Hepatocyte (in vitro differentiated cells): ENCODE measurements at places on chromosomes 5 and 9. TPM values are rescaled to one million over a fixed set of nuclear protein-coding genes. Genes with fewer than 3 reads are reported as not detected.

GRCh38 chr5:88872971-88873370, 10.0 kb downstream of the MEF2C start:
- DNase-seq: no peak
- no peaks in the 10 kb centered on the region for H3K36me3 ChIP-seq
- H3K4me1 ChIP-seq: no peaks in the 10 kb centered on the region

DNA sequence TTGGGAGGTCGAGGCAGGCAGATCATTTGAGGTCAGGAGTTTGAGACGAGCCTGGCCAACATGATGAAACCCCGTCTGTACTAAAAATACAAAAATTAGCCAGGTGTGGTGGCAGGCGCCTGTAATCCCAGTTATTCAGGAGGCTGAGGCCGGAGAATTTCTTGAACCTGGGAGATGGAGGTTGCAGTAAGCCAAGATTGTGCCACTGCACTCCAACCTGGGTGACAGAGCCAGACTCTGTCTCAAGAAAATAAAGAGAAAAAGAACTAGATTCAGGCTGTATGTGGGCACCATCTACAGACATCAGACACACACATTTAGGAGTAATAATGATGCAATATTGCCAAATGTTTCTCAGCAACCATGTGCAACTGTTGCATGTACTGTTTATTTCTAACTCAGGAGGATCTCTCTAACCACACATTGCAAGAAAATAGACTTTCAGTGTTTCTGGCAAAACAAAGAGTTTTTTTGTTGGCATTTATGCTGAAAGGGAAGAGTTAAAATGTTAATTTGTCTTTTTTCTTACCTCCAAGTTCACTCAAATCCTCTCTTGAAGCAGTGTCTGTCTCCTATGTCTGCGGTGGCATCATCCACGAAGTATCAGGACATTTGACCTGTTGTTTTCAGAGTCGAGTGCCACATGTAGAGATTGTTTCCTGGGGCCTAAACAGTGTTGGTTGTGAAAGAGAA, 5.1 kb upstream of the ORM1 start:
- H3K4me1 ChIP-seq: peaks cover 3% of the 10 kb centered on the region
- H3K4me3 ChIP-seq: no peak overlapping the region
- no peak for DNase-seq
- H3K27ac ChIP-seq: peak overlapping the region; percentile 48
- no peaks in the 10 kb centered on the region for H3K36me3 ChIP-seq

DNA sequence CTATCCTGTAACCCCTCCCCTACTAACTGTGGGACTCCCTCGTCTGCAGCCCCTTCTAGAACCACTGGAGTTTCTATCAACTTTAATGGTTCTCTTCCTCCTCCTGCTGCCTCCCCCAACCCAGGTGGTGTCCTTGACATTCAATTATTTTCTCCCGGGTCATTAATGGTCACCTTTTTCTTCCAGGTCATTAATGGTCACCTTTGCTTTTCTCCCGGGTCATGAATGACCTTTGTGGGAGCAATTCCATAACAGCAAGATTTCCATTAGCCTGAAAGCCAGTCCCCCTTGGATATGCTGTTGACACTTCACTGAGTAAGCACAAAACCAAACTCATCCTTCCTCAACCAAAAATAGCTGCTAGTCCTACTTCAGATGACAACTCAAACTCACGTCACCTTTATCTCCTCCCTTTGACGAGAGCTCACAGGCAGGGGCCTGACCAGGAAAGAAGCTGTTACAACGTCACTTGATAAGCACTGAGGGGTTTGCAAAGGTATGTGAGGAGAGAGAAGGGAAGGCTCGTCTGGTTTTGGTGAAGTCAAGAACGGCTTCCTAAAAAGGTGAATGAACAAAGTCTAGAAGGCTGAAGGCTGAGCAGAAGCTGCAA, 10.9 kb downstream of the CCDC127 start:
- no peaks in the 10 kb centered on the region for H3K4me1 ChIP-seq
- no peaks in the 10 kb centered on the region for H3K36me3 ChIP-seq
- H3K27ac ChIP-seq: no peak overlapping the region
- DNase-seq: no peak
- H3K4me3 ChIP-seq: no peak overlapping the region

AFAP1L1 gene
- total RNA-seq: 1.2 and 1.3 TPM in 2 replicates

GLRA1 gene
- not detected in 2 replicates for total RNA-seq
